Stimulated activated CD4-positive, alpha-beta T cell treated with anti-CD3 and anti-CD28 coated beads, Interleukin-1b, Interleukin-23, amount 100 ng/mL, for 48 hours (primary cell): ENCODE measurements at places on chromosomes 7 and 10.

GRCh38 chr10:95601116-95601719 lies 40.0 kb upstream of the SORBS1 start:
- peak; percentile 42 for DNase-seq

- no peak for DNase-seq
These were observed 204.3 kb downstream of the TWIST1 start for GRCh38 chr7:18913106-18913505.

GRCh38 chr10:51302316-51302715 lies 228.0 kb downstream of the PRKG1 start:
- DNase-seq: no peak

DNA sequence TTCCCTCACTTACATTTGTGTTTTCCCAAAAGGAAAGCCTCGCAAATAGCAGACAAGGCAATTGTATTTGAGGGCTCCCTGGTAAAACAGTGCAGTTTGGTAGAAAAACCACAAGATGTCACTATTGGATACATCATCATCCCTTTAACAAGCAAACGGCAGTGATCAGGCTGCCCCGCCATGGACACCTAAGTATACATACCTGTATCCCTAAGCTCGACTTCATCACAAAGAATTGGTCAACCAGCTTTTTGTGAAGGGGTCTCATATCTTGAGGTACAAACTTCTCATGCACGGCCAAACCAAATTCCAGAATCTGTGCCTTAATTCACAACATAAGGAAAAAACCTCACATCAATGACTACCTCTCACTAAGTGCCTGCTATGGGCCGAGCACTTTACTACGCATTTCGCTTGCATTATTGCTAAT lies 179.5 kb upstream of the IMMP2L start:
- peak; percentile 13 for DNase-seq

DNA sequence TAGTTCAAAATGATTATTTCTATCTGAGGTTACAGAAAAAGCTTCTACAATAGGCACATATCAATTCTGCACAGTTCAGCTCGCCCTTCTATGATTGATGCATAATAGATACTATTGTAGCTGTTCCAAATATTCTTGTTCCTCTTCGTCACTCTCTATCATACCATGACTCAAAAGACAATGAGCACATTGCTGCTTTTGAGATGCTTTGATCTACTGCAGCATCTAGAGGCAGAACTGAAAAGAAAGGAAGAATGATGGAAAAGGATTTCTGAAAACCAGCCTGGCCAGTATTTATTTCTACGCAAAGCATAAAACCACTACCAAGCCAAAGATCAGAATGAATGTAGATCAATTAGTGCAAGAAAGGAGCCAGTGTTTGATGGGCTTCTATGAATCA lies 59.3 kb upstream of the PLXDC2 start:
- DNase-seq: no peak

GRCh38 chr7:106664343-106664742 lies 3.4 kb upstream of the CCDC71L start:
- no peak for DNase-seq

GRCh38 chr10:69419096-69419743 lies 2.5 kb upstream of the TACR2 start:
- no peak for DNase-seq

- DNase-seq: no peak
These were observed 366.4 kb downstream of the SEMA3D start for GRCh38 chr7:84820481-84820880.

DNA sequence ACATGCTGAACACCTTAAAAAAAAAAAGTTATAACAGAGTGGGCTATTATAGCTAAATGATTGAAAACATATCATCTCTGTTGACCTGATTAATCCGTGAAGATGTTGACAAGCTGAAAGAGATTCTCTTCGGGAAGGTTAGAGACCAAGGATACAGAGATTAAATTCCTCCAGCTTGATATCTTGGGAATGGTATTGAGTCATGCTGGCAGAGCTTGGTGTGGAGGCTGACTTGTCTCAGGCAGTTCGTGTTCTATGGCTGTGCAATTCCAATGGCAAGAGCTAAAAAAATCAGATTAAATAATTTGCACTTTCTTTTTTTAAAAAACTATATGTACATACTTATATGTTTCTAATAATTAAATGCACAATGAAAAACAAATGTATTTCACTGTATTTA lies 24.9 kb upstream of the CACNA2D1 start:
- no peak for DNase-seq

DNA sequence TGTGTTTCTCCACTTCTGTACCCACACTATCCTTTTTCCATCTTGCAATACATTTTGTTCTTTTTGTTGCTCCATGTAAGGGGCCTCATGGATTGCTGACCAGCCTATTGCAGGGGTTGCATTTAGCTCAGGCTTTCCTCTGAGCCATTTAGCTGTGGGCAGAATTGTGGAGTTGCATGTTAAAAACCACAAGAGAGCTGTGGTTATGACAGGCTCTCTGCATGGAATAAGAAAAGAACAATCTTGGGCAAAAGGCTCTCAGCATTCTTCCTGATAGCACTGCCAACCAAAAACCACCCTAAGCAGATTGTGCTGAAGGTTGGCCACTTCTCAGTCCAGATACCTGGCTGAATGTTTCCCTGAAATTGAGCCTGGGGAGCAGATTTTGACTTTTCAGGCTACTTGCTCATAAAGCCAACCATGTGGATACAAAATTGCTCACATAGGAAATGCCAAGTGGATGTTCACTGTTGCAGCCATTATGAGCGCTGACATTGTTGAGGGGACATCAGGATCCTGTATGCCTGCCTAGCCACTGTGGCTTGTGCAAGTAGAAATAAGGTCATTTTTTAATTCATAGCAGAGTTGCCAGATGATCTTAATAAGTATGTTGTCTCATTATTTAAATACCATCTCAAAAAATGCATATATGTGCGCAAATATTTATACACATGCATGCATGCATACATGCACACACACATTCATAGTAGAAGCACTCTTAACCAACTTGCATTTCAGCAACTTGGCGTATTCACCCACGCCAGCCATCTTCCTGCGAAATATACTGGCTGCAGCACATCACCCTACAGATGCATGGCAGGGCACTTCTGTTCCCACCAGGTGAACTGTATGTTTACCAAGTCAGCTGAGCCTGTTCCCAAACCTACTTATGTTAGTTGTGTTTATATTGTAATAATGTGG lies 695.4 kb downstream of the LRMDA start:
- DNase-seq: no peak

DNA sequence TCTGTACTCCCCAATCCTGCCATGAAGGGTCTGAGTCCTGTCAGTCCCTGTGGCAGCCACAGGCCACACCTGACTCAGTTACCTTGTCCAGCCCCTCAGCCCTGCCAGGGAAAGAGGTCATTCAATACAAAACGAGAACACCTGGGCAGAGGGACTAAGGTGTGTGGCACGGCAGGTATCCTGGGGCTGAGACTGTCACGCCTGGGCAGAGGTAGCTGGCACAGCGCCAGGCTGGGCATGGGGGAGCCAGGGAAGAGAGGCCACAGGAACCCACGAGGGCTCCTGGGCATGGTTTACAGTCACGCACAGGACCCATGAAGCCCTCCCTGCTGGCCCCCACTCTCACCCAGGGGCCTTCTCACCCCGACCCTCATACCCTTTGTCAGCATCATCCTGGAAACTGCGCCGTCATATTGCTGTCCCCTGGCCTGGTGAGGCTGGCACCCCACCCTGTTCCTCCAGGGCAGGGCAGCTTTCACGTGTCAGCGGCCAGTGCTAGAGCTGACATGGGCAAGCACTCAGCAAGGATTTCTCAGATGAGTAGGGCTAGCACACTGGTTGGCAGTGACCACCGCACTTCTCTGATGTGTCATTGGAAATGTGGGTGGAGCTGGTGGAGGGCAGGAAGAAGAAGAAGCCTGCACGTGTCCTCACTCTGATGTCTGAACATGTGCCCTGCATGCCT lies 42.7 kb downstream of the LRRC18 start:
- DNase-seq: no peak

GRCh38 chr7:52507546-52508255 lies 527.7 kb upstream of the POM121L12 start:
- no peak for DNase-seq

DNA sequence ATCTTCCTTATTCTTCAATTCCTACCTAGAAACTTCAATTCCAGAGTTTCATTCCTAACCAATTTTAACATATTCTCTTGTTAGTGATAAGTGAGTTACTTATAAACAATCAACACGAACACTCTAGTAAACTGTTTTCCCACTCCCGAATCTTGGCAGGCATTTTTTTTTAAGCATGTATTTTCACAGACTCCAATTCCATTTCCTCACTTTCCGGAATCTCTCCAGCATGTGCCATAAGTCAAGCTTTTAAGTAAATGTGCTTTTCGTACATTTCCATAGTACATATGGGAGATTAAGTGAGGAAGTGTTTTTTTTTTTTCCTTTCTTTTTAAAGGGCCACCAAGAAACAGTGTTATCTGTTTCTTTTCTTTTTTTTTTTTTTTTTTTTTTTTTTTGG lies 89.1 kb downstream of the FGFR2 start:
- no peak for DNase-seq

GRCh38 chr7:38838725-38839385 lies 70.1 kb downstream of the VPS41 start:
- DNase-seq: no peak

GRCh38 chr7:99741441-99741795 lies 6.4 kb upstream of the CYP3A7 start:
- no peak for DNase-seq

DNA sequence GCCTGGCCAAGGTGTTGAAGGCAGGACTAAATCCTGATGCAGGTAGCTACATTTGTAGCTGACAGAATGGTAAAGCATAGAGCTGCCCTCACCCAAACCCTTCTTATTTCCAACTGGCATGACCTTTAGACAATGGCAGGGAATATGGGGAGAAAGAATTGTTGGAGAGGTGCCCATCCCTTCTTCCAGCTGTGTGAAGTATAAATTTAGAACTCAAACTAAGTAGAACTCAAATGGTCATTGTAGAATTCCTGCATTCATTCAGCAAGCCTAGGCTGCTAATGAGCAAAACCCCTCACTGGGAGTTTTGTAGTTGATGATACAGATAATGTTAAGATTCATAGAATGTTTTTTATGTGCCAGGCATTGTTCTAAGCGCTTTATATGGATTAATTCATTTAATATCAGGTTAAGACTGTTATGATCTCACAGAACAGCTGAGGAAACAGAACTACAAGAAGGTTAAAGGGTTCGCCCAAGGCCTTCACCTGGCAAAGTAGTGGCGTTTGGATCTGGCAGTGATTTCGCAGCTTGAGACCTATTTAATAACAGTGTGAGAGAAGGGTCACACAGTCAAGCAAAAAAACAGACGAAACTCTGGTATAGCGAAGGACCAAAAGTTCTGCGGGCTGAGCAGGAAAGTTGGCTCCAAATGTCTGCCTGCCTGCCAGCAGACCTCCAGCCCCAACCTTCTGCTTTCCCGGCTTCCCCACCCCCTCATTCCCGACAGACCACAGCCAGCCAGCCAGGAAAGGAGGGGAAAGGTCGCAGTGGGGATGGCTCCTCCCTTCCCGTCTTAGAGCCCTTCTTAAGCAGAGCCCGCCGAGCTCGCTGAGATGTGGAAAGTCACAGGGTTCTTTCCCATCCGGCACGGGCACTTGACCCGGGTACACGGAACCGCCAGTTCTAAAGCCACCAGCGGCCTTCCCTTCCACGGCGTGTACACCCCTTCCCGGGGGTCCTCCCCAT lies 1.6 kb upstream of the HILPDA start:
- DNase-seq: no peak

DNA sequence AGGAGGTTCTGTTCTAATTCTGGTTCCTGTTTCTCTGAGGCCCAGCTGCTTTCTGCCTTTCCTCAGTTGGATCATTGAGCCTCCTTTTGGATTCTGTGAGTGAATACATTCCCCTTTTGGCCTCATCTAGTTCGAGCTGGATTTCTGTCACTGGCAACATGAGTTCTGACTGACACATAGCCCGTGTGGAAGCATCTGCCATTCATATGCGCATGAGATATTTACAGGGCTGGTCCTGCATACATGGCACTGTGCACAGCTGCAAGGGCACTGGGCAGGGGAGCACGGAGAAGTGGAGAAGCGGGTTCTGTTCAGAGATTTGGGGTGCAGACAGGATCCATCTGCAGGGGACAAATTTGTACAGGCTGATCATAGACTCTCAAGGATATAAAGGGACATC lies 352.8 kb downstream of the RPS24 start:
- DNase-seq: no peak

DNA sequence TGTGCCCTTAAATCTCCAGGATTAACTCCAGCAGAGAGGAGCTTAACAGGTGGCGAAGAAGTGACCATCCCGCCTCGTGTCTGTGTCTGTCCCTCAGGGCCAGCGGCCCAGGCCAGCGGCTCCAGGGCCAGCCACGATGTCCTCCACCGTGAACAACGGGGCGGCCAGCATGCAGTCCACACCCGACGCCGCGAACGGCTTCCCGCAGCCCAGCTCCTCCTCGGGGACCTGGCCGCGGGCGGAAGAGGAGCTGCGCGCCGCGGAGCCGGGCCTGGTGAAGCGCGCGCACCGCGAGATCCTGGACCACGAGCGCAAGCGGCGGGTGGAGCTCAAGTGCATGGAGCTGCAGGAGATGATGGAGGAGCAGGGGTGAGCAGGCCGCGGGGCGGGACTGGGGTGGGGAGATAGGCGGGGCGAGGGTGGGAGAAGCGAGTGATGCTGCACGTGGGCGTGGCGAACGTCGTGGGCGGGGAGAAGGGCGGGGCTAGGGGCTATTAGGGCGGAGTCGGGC lies 33.3 kb downstream of the SRRM3 start:
- peak; percentile 85 for DNase-seq

GRCh38 chr10:15817409-15818046 lies 42.8 kb downstream of the MINDY3 start:
- no peak for DNase-seq

DNA sequence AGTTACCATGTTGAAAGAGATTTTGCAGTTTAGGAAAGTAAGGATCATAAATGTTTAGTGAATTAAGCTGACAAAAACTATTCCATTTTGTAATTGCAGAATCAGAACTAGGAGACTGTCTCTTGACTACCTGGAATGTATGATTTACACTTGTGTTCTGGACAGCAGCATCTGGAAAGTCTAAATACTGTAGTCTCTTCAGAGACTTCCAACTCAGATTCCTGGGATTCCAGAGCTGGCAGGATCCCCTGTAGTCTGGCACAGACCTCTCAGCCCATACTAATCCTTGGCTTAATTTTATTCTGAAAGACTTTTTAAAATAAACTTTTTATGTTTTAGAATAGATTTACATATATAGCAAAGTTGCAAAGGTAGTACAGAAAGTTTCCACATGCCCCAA lies 452.7 kb downstream of the DPP6 start:
- DNase-seq: no peak

- DNase-seq: no peak
These were observed 134.8 kb downstream of the TMEM26 start for GRCh38 chr10:61318429-61318828.

DNA sequence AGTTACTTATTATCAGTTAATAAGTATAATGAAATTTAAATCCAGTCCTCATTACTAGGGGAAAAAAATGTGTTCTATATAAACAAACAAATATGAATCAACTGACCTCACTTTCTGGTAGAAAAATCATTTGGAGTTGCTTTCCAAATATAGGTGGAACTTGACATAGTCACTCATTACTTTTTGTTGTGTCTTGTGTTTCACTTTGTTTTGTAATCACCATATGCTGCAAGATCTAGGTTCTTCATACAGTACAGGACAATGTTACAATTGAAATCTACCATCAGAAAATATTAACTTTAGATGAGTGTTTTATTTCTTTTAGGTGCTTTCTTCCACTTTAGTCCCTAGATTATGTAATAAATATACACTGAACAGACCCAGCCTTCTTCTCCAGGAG lies 16.9 kb downstream of the TFEC start:
- no peak for DNase-seq

- no peak for DNase-seq
These were observed 6.4 kb upstream of the IRF5 start for GRCh38 chr7:128931190-128931798.
